ENCODE measurements at places on chromosomes 4 and X.

DNA sequence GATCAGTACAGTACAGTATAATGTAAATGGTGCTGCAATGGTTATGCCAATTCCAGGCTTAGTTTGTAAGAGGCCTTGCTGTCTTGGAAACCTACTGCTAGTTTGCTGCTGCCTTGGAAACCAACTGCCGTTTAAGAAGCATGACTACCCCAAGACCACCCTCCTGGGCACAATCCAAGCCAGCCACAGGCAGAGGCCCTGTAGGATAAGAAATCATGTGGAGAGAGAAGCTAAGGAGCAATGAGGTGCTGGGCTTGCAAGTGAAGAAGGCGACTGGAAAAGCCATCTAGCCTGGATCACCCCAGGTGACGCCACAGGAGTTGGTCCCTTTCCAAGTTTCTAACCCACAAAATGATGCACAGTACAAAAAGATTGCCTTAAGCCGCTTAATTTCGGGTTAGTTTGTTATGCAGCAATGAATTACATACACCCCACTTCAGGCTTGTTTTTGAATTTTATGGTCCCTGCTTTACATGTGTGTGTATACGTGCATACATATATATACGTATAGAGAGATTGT, 16.9 kb downstream of the ZFP42 start:
- no peak for DNase-seq

DNA sequence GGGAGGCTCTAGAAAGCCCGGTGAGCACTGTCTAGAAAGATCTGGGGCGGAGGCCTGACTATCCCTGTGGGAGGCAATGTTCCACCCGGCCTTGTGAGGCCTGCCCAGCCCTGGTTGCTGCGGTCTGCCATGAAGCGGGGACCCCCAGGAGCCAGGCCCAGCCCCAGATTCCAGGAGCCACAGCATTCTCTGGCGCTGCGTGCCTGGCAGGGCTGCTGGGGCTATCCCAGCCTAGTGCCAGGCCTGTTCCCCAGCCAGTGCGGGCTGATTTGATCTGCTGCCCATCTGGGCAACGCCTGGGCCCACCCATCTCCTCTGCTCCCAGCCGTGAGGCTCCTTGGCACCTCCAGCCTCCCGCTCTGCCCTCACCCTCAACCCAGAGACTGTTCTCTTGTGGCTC, 19.6 kb downstream of the ATP2B3 start:
- DNase-seq, result no peak

- DNase-seq, result no peak
Observed at GRCh38 chr4:147456706-147457105, 24.2 kb upstream of the EDNRA start.

DNA sequence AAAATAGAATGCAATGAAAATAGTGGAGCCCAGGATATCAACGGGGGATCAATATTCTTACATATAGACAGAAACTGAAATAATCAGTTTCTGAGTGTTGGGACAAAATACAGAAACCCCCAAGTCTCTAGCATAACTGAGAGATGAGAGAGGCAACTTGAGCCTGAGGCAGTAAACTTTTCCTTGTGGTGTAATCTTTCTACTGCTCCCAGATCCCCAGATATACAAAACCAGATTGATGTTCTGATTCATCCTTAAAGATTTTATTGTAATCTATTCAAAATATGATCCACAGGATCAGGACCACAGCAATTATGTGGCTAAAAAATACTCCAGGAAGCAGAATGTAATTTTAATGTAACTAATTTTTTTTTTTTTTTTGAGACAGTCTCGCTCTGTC, 2282.6 kb downstream of the ARAP2 start:
- no peak for DNase-seq

- DNase-seq, result no peak
Observed at GRCh38 chr4:72969976-72970375, 99.5 kb downstream of the COX18 start.

DNA sequence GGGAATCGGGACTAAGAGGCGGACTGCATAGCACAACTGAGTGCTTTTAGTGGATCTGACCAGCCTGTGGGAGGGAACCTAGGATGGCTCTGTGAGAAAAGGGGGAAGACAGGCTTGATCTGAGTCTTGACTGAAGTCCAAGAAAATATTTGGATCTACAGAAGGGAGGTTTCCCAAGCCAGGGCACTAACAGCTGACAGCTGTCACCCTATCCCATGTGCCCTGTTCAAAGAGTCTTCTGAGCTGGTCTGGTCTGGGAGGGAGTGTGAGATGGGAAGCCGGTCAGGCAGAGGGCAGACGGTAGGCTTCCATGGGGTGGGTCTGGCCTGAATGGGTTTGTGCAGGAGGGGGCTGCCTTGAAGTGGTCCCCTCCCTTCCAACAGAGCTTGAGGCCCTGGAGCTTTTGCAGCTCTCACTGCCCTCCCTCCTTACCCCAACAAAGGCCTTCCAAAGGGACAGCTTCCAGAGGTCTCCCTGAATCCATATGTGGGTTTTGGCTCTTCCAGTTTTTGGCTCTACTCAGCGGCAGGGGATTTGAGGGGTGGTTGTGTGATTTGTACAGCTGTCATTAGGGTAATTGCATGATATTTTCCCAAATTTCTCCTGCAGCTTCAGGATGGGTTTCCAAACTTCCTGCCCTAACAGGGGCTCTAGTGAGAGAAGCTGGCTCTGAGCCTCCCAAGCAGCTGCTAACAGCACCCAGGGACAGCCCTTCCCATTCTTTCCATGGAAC, 643.7 kb downstream of the BCOR start:
- no peak for DNase-seq

GRCh38 chrX:14997271-14997670, 124.0 kb downstream of the MOSPD2 start:
- no peak for DNase-seq
